Right lung (tissue), 10 donors: ENCODE measurements at places on chromosomes 13 and 19.
A peak's percentile ranks its signal among the peaks of the same experiment; 100 is the strongest.

DNA sequence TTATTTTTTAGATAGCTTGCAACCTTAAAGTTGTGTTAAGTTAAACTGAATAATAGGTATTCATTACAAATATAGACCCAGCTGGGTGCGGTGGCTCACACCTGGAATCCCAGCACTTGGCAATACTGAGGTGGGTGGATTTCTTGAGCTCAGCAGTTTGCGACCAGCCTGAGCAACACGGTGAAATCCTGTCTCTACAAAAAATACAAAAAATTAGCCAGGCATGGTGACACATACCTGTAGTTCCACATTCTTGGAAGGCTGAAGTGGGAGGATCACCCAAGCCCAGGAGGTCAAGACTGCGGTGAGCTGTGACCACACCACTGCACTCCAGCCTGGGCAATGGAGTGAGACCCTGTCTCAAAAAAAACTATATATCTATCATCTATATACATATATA lies 386.5 kb downstream of the PCDH17 start:
- DNase-seq, result no peak

GRCh38 chr19:44846455-44847143 lies 502 bp downstream of the NECTIN2 start:
- DNase-seq, result peak; percentile 48

DNA sequence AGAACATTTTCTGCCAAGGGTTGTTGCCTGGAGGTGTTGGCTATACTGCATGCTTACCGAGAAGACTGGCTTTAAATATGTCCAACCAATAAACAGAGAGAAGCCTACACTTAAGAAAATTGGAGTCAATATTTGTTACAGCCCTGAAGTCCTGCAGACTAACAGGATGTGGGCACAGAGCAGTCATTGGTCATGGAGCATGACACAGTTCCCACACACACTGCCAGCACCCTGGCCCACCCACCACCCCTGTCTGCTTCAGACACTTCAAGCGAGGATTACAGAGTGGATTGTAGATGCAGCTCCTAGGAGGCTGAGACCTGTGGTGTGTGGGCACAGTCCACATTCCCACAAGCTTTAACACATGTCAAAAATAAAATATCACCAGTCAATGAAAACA lies 21.0 kb upstream of the SERP2 start:
- no peak for DNase-seq

- no peak for DNase-seq
Observed at GRCh38 chr13:27658546-27658945, 36.9 kb downstream of the POLR1D start.

DNA sequence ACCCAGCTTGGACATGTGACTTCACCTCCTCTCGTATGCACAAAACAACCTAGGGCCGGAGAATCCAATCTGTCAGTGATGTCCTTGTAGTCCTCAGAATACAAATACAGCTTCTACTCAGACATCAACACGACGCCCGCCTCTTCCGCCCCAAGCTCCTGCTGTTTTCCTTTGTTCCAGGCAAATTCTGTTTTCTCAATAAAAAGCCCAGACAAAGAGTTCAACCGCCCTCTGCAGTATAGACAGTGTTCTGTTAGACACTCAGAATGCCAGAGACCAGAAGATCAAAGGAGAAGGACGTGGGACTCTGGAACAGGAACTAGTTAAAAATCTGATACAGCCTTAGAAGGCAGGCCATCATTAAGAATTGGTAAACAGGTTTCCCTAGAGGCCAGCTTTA lies 42.0 kb upstream of the GGACT start:
- no peak for DNase-seq

DNA sequence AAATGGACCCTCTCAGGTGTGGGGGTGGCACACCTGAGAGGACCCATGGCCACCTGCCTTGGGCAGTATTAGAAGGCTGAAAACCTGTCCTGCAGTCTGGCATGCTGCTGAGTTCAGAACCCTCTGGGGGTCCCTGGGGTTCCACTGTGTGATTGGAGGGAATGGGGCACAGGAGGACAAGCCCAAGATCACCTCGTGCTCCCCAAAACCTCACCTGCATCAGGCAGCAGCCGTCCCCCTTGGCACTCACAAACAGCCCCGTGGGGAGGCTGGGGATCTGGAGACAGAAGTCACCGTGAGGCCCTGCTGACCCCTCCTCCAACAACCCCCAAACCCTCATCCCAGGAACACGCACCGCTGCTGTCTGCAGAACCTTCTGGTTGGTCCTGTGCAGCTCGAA lies 14.5 kb downstream of the F2RL3 start:
- DNase-seq, result no peak

DNA sequence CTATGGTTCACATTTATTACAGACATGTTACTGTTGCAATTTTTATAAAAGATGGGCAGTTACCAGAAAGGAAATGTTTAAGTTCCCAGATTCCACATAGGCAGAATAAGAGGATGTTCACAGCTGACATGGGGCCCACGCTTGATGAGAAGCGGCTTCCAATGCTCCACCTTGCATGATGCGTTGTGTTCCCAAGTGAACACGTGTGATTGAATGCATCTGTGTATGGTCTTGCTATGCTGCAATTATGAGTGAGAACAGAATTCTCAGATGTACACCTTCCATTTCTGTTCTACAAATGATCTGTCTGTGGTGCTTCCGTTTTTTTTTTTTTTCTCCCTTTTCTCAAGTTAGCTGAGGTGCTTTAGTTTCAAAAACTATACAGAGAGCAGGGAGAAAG lies 15.5 kb downstream of the UPF3A start:
- no peak for DNase-seq
